ENCODE measurements at places on chromosomes 11 and 22.
A peak's percentile ranks its signal among the peaks of the same experiment; 100 is the strongest.

GRCh38 chr11:113494021-113494420 lies 18.8 kb upstream of the DRD2 start:
- DNase-seq: no peak

- DNase-seq: no peak
Measured at GRCh38 chr11:1835671-1836010, 851 bp downstream of the SYT8 start.

- no peak for DNase-seq
Measured at GRCh38 chr11:118896921-118897591, 13.4 kb downstream of the CXCR5 start.

DNA sequence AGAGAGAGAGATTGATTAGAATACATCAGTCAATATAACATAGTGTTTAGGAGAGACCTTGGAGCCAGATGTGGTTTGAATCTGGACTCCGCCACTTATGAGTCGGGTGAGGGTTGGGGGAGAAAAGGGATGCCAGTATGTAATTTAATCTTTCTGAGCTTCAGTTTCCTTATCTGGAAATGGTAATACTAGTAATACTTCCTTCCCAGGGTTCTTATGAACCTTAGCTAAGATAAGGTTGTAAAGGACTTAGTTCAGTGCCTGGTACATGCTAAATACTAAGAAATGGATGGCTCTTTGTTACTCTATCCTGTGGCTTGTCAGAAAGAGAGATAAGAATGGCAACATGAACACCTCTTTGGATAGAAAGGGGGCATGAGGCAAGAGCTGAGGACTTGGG lies 226.1 kb upstream of the NARS2 start:
- no peak for DNase-seq

GRCh38 chr22:42977569-42977968 lies 37.4 kb downstream of the PACSIN2 start:
- DNase-seq: no peak

GRCh38 chr22:31230871-31231621 lies 18.9 kb downstream of the LIMK2 start:
- no peak for DNase-seq

DNA sequence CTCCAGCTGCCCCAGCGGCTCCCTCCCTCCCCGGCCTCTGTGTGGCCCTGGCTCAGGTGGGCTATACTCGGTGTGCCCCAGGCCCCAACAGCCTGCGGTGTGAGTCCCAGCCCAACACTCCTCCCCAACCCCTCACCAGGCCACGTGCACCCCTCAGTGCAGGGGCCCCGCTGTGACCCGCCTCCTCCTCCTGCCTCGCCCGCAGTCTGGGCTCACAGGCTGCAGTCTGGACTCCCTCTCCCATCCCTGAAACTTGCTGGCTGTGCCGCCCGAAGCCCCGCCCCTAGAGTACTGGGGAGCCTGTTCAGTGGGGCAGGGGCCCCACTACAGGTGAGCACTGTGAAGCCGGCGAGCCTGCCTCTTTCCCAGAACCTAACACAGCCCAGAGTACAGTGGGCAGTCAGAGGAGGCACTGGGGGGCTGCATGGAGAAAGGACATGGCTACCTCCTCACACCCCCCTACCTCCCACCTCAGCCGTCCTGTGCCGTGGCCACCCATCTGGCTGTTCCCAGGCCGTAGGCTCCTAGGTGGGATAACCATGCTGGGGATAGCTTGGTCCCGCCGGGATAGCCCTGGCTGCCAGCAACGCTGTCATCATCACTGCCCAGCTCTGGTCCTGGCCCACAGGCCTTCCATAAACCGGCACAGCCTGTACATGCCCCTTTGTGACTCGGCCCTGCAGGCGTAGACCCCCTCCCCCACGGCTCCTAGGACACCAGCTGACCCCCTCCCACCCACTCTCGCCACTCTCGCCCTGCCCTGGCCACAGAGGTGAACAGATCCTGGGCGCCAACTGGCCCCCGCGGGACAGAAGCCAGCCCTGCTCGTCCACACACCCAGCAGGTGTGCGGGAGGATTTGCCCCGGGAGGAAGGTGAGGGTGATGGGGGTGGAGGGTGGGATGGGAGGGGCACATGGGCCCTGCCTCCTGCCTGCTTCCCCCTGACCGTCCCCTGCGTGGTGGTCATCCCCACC lies 29.7 kb downstream of the CELSR1 start:
- no peak for DNase-seq

DNA sequence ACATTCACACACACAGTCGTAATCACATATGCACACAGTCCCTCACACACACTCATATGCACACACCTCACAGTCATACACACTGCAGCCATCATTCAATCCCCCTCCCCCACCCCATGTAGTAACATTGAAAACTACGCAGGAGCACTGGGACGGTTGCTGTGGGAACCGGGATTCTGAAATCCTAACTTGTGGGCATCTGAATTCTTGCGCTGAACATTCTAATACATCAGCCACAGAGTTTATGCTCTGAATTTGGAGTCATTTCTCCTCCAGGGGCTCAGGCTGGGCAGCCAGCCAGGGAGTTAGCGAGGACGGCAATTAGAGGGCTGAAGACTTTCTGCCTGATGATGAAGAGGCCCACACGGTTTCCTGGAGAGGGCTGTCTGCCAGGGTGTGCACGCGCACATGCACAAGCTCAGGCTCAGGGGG lies 32.7 kb downstream of the CD6 start:
- DNase-seq: no peak

GRCh38 chr11:116114198-116114651 lies 610.0 kb upstream of the CADM1 start:
- DNase-seq: no peak

GRCh38 chr11:93481696-93482095 lies 61.5 kb downstream of the SMCO4 start:
- DNase-seq: no peak

DNA sequence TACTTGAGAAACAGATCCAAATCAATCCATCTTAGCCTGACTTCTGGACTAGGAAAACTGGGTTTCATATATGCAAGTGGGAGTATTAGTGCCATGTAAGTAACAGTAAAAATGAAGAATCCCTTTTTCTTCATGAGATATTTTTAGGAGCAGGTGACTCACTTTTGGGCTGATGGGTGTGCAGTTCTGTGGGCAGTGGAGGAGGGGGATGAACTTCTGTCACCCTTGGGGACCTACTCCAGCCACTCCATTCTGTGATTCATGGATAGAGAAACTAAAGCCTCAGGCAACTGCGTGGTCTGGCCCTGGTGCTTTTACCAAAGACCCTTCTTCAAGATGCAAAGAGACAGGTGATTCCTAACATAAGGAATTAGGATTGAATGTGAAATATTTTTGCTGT lies 208.6 kb upstream of the NARS2 start:
- DNase-seq: no peak

DNA sequence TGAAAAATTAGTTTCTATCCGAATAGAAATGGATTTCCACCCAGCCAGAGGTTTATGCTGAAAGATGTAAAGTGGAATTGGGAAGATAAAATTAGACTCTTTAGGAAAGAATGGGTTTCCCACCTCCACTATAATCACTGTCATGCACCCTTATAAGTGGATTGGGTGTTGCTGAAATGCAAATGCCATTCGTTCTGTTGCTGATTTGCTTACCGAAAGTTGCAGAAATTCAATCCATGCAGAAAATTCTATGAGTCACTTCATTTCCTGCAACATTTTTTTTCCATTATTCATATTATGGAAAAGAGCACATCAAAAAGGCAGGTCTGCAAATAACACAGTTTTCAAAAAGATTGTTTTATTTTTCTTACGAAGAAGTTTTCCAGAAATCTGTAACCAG lies 65.6 kb downstream of the LDLRAD3 start:
- DNase-seq: no peak

GRCh38 chr11:57302489-57302888 lies 22.3 kb downstream of the TNKS1BP1 start:
- no peak for DNase-seq

DNA sequence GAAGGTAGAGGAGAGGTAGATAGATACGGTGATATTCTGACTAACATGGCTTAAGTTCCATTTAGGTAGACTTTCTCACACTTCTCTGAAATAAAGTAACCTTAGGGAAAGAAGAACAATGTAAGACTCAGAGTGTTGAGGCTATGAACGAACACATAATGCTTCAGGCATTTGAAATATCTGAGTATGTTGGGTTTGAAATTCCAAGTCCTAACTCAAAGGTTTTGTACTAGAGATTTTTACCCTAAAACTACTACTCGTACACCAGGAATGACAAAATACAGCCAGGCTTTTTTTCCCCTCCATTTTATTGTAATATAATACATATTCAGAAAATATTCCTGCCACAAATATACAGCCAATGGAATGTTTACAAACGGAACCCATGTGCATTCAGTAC lies 592.6 kb downstream of the ETS1 start:
- no peak for DNase-seq

DNA sequence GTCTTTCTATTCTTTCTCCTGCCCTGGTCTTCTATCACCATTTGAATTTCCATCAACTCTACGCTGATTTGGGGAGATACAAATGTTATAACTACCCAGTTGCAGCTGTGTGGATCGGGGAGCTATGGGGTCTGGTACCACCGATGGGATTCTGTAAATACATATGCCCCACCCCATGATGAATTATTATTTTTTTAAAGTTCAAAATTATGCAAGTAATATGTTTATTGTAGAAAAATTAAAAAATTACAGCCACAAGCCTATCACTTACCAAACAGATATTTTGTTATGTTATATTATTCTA lies 52.4 kb upstream of the CLMP start:
- no peak for DNase-seq

- no peak for DNase-seq
Measured at GRCh38 chr22:35893698-35894097, 134.9 kb downstream of the RBFOX2 start.

GRCh38 chr11:113189909-113190667 lies 124.3 kb upstream of the TTC12 start:
- peak; percentile 82 for DNase-seq

DNA sequence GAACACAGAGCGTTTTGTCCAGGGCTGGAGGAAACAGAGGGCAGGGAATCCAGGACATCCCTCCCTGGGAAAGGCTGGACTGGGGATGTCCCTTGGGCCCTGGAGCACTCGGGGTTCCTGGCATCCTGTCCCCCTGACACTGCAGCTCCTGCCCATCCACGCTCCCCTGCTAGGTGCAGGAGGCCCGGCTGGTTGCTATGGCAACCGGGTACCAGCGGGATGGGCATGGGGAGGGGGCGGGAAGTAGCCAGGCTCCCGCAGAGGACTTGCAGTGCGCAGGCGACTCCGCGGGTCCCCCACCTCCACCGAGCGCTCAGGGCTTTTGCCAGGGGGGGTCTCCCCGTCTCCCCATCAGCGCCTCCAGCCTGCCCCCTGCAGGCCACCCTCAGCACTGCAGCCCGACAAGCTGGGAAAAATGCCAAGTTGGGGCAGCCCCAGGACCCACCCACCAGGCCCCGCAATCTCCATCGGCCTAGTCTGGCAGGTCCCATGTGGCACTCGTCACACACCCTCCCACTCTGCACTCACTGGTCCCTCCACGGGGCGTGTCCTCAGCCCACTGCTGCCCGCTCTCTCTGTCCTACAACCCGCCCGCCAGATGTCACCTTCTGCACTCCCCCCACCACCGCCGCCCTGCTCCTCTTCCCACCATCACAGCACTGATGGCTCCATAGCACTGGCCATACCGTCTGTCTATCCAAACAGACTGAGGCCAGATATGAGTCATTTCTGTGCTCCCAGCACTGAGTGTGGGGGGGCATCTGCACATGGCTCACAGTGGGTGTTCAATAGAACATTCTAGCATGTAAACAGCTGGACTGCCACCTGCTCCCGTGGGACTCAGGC lies 31.5 kb downstream of the KIAA0930 start:
- no peak for DNase-seq

DNA sequence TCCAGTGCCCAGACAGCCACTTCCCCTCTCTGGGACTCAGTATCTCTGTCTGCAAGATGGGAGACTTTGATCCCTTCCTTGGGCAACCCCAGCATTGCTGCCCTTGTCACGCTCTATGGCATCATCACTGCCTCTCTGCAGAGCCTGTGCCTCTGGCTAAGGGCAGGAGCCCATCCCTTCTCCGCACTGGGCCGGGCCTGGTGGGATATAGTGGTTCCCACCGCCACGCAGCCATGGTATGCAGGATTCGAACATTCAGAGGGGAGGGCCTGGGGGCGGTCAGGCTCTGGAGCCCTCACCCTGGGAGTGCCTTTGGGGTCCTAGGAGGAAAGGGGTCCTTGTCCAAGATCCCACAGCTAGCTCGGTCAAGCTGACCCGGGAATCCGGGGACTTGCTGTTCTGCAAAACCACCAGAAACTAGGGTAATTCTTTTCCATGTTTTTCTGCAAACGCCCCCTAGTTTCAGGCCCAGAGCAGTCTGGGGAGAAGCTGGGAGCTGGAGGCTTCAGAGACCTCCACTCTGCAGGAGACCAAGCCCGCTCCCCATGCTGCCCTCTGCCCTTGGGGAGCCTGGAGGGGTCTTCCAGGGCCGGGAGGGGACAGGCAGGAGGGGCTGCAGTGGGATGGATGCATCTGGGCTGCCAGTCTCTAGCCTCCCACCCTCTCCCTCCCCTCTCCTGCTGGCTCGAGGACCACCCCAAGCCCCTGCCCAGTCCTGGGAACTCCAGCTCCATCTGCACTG lies 24.4 kb upstream of the CBX7 start:
- DNase-seq: no peak

DNA sequence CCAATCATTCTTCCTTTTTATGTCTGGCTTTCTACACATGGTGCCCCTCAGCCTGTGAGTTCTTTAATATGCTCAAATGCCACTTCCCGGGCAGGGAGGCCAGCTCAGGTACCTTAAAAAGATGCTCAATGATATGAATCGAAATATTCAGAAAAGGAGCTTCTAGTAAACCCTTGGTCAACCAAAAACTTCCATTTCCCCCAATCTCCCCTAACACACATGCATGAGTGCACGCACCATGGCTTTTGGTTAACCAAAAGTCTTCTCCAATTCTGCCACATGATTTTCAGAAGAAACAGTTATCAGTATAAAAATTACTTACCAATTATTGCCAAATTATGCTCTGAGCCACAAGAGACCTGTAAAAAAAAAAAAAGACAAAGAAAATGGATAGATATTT lies 135.0 kb downstream of the SERGEF start:
- DNase-seq: no peak

DNA sequence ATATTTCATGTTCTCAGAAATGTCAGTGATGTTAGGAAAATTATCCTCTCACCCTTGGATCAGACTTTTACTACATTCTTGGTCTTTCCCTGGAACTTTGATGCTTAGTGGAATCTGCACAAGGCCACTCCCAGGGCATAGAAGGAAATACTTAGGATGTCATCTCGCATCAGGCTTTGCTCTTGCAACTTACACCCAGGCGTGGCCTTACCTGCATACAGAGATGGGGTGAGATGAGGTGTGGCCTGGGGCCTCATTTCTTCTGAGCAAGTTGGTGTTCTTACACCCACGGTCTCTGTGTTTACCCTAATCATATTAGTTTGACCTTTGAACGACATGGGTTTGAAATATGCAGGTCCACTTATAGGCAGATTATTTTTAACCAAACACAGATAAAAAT lies 19.0 kb upstream of the OR52K2 start:
- no peak for DNase-seq
